Myometrial cell (primary cell): ENCODE measurements at places on chromosomes 3 and 15. TPM values are rescaled to one million over a fixed set of nuclear protein-coding genes. Genes with fewer than 3 reads are reported as not detected.

Gene CAMP
- total RNA-seq, result not detected in 2 replicates

Gene GP5
- total RNA-seq, result under 0.01 TPM in 2 replicates

Gene SPESP1
- 0.53 and 0.58 TPM in 2 replicates for total RNA-seq

Gene TF
- total RNA-seq, result not detected in 2 replicates

Gene ABI3BP
- total RNA-seq, result 13.3 and 16.1 TPM in 2 replicates

Gene SOX14
- not detected in 2 replicates for total RNA-seq

Gene WDR76
- total RNA-seq, result 6.1 and 23.6 TPM in 2 replicates
